ENCODE measurements at places on chromosomes 3 and 15.
A peak's percentile ranks its signal among the peaks of the same experiment; 100 is the strongest.

DNA sequence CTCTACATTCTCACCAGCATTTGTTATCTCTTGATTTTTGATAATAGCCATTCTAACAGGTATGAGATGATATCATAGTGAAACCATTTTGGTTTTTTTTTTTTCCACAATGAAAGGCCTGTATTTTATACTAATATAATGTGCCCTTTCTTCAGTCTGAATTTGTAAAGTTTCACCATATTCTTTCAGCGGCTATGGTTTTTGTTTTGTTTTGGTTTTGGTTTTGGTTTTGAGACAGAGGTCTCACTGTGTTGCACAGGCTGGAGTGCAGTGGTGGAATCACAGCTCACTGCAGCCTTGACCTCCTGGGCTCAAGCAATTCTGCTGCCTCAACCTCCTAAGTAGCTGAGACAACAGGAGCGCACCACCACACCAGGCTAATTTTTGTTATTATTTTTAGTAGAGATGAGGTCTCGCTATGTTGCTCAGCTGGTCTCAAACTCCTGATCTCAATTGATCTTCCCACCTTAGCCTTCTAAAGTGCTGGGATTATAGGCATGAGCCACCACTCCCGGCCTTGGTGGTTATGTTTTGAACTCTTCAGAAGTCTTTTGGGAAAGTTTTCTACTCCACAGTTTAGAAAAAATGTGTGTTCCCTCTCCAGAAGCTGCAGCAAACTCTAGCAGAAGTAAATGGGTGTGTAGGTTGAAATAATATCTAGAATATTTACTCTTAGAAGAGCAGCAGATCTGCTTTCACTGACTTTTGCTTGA is 110.2 kb upstream of the UMPS start:
- peak; percentile 18 for DNase-seq

DNA sequence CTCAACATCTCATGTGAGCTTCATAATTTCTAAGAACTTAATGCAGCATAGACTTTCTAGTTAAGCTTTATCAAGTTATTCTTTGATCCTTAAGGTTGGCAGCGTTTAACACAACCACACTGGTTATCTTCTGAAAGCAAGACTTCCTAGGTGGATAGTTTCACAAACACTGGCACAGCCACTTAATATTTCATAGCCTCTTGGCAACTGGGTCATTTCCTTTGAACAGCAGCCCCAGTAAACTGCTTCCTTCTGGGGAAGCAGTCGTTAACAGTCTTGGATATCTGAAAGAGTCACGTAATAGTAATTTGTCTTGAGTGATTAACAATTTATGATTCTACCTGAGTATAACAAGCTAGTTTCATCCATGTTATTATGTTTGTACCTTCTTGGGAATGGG is 45.9 kb upstream of the ABHD10 start:
- DNase-seq: no peak

- DNase-seq: no peak
These were observed 106.5 kb upstream of the CMC1 start for GRCh38 chr3:28134792-28135375.

DNA sequence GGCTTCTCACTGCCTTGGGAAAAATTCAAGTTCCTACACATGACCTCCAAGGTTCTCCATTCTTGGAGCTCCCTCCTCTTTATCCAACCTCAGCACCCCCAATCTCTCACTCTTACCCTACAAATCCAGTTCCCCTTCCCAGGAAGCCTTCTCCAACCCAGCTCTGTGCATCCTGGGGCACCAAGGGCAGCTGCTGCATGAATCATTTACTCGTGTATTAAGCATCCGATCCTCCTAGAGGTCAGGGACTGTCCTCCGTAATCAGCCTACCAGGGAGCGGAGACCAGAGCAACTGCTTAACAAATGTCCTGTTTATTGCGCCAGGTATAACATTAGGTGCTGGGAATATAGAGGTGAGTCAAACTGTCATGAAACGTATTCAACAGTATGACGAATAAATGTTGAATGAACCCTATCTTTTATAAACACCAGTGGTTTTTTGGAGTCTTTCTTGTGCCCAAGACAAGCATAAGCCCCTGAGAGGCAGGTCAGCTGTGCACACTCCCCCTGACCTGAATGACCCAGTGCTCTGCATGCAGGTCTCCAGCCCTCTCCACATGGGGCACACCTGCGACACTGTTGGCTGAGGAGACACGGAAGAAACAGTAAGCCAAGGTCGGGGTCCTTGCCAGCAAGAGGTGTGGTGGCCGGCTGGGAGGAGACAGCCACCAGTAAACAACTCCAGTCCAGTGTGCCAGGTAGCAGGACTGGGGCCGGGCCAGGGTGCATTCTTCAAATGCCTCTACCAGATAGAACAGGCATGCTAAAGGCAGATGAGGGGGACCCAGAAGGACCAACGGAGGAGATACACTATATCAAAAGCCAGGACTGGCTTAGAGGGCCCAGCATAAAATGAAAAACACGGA is 27.6 kb downstream of the ANP32A start:
- DNase-seq: no peak

DNA sequence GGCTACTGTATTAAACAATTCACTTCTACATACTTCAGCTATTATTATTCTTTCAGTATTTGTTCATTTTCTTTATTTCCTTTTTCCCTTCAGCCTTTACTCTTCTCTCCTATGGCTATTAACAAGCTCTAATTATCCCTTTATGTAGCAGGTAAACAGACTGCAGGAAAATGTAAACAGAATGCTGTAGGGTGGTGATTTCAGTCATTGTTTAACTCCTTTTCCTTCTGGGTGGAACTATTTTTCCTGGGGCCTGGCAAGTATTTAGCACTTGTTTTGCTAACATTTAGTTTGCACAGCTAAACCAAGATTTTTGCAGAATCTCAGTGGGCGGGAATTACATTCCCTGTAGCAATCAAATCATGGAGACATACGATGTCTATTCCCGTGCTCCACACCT is 14.4 kb downstream of the RARB start:
- no peak for DNase-seq

DNA sequence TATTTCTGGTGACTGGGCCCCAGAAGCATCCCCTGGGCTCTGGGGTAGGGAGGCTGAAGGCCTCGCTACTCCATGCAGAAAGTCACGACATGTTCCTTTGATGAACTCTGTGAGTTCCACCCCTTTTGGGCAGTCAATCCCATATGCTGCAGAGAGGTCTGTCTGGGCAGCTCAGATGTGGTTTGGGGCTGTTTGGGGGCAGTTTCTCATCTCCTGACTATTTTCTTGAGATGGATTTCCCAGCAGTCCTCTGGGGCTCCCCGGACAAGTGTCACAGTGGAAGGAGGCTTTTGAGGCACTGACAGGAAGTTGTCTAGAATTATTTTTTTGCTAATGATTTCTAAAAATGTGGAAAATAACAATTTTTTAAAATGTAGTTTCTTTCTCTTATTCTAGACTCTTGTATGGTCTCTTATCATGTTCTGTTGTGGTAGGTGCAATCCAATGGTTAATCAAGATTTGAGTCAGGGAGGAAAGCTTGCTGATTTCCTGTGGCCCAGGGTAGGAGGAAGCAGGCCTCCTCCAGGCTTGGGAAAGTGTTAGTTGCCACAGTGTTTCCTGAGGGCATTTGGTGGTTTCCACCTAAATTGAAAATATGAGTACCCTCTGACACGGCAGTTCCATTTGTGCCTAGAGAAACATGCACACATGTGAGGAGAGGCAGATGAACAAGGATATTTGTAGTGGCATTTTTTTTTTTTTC is 19.9 kb upstream of the TATDN2 start:
- DNase-seq: peak; percentile 88

- no peak for DNase-seq
These were observed 7.0 kb upstream of the SPICE1 start for GRCh38 chr3:113521981-113522380.

GRCh38 chr3:43855674-43856299 is 165.0 kb downstream of the ABHD5 start:
- peak; percentile 56 for DNase-seq

GRCh38 chr3:66403323-66403990 is 97.4 kb downstream of the LRIG1 start:
- DNase-seq: no peak

- DNase-seq: no peak
These were observed 364.6 kb upstream of the AGTR1 start for GRCh38 chr3:148333091-148333490.

- DNase-seq: no peak
These were observed 38.8 kb upstream of the ACAN start for GRCh38 chr15:88764448-88764847.

GRCh38 chr3:14761121-14761672 is 57.6 kb upstream of the FGD5 start:
- no peak for DNase-seq

DNA sequence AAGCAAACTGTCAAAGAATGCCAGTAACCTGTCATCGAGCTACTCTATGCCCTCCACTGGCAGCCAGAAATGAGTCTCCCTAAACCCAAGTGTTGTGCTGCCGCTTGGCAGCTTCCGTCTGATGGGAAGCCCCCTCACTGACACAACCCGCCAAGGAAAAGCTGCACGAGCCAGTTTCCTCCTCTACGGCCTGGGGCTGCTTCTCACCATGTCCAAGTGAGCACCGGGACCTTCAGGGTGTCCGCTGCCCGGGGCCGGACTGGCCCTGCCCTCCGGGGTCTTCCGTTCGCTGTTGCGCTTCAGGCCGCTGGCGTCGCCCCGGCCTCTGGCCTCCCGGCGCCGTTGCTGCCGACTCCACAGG is 490 bp downstream of the TOMM70 start:
- DNase-seq: peak; percentile 65

DNA sequence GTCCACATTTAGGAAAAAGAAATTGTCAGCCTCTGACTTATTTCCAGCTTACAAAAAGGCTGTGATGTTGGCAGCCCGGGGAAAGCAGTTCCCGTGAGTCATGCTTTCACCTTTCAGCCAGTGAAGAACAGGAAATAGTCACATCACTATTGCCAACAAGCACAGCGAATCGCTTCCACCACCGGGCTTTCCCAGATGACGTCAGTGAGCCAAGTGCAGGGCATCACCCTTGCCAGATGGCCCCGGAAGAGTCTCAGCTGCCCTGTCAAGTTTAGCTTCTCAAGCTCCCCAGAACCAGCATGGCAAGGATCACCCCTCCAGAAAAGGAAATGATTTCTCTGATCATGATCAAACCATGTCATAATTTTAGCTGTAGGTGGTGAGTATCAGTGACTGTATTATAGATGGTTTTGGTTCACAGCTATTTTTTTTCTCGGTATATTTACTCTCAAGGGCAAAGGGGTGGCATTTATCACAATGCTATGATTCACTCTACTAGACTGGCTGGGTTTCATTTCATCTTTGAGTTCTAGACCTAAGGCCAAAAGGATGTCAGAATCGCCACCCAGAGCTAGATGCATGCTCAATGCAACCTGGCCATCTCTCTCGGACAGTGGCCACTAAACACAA is 32.9 kb downstream of the B3GNT5 start:
- DNase-seq: peak; percentile 97

- DNase-seq: no peak
These were observed 460.7 kb downstream of the IGSF11 start for GRCh38 chr3:118573912-118574311.

- no peak for DNase-seq
These were observed 10.4 kb upstream of the BAHD1 start for GRCh38 chr15:40430271-40430805.

DNA sequence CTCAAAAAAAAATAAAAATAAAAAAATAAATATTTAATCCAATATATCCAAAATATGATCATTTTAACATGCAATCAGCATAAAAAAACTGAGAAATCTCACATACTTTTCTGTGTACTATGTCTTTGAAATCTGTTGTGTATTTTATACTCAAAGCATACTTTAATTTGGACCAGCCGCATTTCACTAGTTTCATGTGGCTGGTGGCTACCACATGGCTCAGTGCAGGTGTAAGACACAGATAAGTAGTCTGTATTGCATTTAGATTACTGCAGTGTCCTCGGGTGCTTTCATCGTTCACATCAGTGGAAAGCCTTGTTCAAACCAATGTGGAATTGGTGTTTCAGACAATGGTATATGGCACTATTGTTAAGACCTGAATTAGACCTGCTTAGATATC is 11.0 kb downstream of the CRTC3 start:
- DNase-seq: no peak

- DNase-seq: peak; percentile 27
These were observed 639 bp downstream of the FOXP1 start for GRCh38 chr3:71582612-71583565.

GRCh38 chr15:29888646-29889045 is 66.4 kb upstream of the TJP1 start:
- DNase-seq: no peak

GRCh38 chr3:26915208-26915607 is 292.6 kb downstream of the LRRC3B start:
- DNase-seq: no peak

DNA sequence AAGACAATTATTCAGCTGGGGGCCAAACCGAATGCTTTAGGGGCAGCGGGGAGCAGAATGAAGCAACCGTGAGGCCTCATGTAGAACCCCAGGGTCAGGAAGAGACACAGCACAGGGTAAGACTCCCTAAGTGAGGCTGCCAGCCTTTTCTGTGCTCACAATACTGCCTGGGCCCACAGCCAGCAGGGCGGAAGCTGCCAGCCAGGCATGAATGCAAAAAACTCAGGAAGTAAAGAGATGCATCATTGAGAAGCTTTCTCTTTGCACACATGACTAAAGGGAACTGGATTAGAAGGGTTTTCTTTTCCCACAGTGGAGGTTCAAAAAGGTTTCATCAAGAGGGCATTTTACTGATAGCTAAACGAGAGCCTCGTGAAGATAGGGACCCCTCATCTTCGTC is 33.3 kb downstream of the CA12 start:
- DNase-seq: no peak

GRCh38 chr3:127264292-127264691 is 23.6 kb downstream of the PRR20G start:
- DNase-seq: no peak

GRCh38 chr3:134239538-134239937 is 11.1 kb downstream of the RYK start:
- DNase-seq: peak; percentile 38

DNA sequence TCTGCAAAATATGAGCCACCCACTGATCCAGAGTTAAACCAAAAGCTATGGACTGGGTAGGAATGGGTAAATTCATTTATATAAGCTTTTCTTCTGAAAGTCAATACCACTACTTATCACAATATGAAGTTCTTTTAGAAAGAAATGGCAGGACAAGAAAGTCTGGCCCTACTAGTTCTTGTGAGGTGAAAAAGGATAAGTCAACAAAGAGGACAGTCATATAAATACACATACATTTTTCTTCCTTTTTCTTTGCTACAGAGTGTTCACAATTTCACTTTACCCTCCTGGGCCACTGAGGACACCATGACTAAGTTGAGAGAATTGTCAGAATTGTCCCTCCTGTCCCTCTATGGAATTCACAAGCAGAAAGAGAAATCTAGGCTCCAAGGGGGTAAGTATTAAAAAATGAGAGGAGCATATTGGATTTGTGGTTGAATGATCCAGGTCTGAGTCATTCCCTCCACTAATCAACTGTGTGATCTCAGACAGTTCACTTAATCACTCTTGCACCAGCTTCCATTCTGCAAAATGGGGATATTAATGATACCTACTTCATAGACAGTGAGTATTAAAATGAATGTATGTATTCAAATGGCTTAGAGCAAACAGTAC is 27.6 kb downstream of the ACP3 start:
- DNase-seq: no peak

DNA sequence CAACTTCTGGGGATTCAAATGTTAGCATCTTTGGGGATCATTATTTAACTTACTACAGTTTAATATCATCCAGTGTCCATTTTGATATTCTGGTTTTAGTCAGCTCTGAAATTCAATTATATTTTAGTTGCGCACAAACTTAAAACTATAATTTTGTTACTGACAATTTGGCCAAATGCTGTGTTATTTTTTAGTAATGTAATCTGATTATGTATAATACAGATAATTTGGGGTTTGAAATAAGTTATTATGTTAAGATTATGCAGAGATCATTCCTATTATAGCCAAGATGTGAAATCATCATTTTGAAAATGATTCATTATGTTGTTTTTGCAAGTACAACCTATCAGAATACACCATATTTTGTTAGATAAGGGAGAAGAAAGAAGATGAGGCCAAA is 706.1 kb downstream of the ROBO2 start:
- DNase-seq: no peak

All from activated CD4-positive, alpha-beta T cell treated with anti-CD3 and anti-CD28 coated beads, Interleukin-2, amount 50 U/mL, for 16 hours (primary cell).